ENCODE measurements at places on chromosomes 3 and 15.
A peak's percentile ranks its signal among the peaks of the same experiment; 100 is the strongest.

GRCh38 chr3:126540951-126541627, 17.1 kb downstream of the CHST13 start:
- DNase-seq, result no peak

DNA sequence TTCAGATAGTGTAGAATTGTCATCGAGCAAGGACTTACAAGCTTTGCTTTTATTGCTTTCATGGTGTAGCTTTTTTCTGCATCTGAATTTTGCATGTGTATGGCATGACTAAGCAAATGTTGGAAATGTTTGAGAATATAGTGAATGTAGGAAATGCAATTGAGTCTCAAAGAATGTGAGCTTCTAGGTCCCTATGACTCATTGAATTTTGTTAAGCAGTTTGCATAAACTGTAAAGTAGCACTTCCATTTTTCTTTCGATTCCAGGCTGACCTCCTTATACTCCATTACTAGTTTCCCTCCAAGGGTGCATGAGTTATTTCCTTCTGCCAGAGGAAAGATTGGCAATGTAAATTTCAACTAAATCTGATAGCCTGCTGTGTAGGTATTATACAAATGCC, 619.2 kb downstream of the DIPK2A start:
- DNase-seq, result no peak

DNA sequence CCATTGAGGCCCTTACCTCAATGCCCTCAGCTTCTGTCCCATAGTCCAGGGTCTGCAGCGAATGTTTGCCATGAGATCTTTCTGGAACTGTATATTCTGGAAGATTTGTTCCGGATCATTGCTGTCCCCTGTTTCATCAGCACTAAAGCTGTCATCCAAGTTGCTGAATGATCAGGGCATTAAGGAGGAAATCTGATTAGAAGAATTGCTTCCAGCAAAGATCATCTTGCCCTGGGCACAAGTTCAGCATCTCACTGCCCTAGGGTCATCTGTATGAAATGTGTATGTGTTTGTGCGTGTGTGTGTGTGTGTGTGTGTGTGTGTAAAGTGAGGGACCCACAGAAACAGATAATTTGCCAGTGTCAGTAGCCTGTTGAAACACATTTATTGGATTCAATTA, 1.4 kb downstream of the TMC3 start:
- no peak for DNase-seq

DNA sequence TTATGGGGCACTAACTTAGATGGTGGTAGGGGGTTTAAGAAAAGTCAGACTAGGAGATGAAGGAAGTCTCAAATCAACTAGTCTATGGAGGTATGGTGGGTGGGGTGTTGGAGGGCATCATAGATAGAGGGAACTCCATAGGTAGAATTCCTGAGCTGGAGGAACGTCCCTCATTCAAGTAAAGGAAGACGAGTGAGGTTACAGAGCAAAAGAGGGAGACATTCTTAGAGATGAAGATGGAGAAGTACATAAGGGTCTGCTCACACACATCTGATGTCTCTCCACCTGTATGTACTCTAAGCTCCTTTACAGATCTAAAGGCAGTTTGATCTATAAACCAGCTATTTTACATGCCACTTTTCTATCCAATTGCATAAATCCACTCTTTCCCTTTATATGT, 1.4 kb downstream of the PLSCR1 start:
- DNase-seq, result no peak

- no peak for DNase-seq
Measured at GRCh38 chr15:87419344-87419743, 837.2 kb downstream of the NTRK3 start.

GRCh38 chr15:39609166-39609916, 28.5 kb downstream of the THBS1 start:
- DNase-seq, result no peak

DNA sequence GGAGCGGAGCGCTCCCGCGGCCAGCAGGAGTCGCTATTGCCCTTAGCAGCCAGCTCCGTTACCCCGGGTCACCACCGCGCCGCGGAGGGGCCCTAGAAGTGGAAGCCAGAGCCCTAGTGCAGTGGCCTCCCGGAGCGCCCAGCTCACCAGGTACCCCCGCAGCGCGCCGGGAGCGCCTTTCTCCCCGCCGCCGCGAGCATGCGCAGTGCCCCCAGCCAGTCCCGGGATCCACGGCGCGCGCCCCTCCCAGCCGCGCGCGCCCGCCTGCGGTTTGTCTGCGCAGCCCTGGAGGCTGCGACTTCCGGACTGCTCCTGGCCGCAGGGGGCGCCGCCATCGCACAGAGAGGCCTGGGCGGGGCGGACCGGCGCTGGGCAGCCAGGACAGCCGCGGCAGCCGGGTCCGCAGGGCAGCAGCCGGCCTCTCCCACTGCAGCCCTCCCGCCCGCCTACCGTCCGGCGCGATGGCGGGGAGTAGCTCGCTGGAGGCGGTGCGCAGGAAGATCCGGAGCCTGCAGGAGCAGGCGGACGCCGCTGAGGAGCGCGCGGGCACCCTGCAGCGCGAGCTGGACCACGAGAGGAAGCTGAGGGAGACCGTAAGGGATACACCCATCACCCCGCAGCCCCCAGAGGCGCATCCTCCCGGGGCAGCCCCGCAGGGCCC, 5.7 kb downstream of the TPM1 start:
- peak; percentile 97 for DNase-seq

- peak; percentile 28 for DNase-seq
Measured at GRCh38 chr3:186772281-186772694, 11.1 kb upstream of the EIF4A2 start.

DNA sequence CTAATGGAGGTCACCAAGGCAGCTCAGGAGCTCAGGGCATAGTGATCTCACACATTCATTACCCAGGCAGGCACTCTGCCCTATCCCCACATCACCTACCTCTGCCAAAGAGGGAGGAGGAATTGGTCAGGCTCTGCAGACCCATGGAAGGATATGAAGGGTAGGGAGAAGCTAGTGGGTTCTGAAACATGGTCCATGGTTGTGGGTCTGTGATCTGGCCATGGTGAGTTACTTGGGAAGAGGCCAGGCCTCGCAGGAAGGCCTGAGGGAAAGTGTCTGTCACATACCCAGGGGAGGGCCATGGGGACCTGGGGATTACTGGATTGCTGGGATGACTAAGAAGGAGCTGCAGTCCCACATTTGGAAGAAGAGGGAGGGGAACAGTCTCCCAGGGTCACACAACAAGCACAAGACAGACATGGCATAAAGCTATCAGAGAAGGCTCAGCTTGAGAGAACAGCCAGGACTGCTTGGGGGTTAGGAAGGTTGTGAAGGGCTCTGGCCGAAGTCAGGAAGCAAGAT, 1.4 kb upstream of the PRSS50 start:
- DNase-seq, result no peak

DNA sequence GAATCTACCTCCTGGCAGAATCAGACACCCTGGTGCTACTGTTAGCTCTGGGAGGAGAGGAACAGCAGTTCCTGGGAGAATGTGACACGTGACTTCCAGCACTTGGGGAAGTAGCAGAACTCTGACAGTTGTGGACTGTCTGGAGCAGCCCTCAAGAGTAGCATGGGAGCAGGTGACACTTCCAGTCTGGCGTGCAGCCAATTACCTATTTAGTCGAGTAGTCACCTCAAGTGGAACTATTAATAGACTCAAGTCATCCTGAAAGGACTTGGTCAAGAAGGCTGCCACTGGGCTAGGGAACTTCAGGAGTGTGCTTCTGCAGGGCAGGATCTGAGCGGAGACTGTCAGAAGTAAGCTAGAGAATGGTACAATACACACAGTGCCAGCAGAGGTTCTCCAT, 62.3 kb downstream of the MTHFS start:
- no peak for DNase-seq

DNA sequence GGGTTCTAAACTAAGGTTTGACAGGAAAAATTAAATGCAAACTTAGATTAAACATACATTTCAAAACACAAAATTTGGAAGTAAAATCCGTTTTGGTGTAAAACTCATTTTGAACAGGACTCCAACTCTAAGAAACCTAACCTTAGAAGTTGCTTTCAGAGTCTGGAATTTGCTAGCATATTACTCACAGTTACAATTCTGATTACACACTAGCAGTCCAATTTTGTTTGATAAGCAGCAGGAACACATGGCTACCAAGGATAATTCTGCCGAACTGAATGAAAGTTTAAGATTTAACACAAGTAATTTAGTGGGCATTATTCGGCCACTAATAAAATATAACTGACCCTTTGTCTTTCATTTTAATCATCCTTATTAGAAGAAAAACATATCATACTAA, 49.6 kb downstream of the FRMD5 start:
- DNase-seq, result no peak

- DNase-seq, result no peak
Measured at GRCh38 chr3:49703956-49704355, 14.6 kb downstream of the RNF123 start.

GRCh38 chr3:143754090-143754489, 94.2 kb downstream of the SLC9A9 start:
- DNase-seq, result no peak

DNA sequence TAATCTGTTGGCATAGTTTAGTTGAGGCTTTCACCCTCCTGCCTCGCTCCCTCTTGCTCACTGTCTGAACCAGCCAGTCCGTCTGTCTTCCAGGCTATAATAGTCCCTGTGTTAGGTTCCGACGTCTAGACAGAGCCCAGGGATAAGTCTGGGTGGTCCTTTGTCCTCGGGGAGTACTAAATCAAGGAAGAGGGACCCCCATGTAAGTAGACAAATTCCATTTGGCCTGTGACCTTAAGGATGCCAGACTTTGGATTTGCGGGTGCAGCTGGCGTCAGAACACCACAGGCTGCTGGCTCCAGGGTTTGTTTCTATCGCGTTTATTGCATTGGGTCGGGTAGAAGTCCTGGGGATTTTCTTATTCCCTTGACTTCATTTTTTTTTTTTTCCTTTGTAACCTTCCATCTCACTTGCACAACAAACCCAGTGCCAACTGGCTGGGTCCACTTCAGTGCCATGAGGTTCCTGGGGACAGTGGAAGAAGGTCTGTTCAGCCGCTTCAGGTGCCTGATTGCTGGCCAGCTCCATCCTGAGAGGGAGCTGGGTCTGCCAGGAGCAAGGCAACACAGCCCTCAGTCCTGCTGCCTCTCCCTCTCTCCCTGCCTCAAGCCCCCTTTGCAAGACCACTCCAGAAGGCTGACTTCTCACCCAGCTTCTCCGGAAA, 95.4 kb upstream of the KLHL25 start:
- no peak for DNase-seq

DNA sequence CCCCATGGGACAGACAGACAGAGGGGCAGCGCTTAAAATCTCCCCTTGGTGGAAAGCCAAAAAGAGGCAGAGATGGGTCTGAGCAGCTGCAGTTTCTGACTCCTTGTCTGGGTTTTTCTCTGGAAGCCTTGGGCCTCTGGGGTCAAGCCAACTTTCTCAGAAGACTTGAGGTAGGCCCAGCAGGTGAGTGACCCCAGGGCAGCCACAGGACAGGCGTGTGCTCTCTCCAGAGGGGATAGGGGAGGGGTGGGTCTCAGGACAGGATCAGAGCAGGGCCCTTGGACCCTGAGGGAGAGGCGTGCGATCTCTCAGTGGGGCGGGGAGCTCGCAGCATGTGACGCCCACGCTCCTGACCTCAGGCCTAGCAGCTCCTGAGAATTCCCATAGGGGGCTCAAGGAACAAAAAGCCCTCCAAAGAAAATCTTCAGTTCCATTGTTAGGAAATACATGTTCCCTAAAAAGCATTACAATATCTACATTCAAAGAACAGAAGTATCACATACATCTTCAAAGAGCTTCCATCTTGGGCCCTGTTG, 34.6 kb upstream of the DUSP7 start:
- DNase-seq, result no peak

DNA sequence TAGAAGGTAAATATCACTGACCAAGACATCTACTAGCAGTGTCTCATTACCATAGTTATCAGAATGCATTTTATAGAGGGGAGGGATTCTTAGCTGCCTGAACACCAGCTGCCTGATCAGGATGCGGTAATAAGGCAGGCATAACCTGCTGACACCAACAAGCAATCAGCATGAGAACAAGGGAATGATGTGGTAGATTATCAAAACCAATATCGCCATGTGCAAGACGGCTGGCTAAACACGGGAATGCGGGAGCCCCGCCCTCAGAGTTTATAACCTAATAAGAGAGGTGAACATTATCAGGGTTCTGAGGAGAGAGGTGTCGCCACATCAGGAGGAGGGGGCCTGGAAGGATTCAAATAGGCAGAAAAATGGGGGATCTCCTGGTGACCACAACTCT, 20.5 kb downstream of the B4GALT4 start:
- no peak for DNase-seq

DNA sequence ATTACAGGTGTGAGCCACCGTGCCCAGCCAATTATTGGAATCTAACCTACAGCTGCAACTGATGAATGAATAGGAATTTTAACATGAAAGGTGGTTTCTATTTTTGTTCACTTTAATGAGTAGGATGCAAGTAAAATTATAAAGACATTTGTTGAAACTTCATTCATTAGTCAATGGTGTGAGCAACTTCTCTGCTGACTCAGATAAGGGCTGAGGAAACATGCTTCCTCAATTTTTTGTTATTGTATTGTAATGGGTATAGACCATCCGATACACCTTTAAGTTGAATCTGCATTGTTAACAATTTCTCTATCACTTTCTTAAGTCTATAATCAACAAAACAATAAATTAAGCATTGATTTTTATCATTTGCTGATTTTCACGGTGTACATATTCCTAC, 127.8 kb downstream of the STAG1 start:
- DNase-seq, result no peak

GRCh38 chr3:177538750-177539730, 341.8 kb upstream of the TBL1XR1 start:
- no peak for DNase-seq

DNA sequence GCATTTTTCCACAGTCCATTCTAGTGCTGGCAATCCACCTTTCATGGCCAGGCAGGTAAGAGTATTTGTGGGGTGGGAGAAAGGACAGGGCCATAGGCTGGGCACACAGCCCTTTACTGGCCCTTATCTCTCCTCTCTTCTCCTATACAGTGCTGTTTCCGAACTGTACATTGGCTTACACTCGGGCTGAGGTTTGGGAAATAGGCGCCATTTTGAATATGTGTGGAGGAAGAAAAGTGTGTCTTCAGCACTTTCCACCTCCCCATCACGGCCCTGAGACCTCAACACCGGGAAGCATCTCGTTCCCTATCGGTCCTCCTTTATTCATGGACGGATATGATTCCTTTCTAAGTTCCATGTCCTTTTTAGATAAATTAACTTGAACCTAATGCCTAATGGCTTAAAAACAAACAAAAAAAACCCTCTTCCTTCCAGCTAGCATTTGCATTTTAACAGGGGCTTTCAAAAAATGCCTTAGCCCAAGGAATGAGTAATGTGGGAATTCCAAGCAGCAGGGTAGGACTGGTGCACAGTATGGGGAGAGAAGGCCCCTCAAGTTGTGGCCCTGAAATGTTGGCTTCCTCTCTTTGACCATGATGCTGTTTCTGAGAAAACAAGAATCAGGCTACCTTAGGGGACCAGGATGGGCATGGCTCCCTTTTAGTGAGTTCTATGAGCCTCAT, 24.5 kb downstream of the CD86 start:
- no peak for DNase-seq

GRCh38 chr3:134544316-134544715, 58.5 kb downstream of the CEP63 start:
- no peak for DNase-seq

GRCh38 chr3:74089814-74090213, 465.1 kb upstream of the PDZRN3 start:
- no peak for DNase-seq

- no peak for DNase-seq
Measured at GRCh38 chr15:81825136-81825535, 220.7 kb downstream of the MEX3B start.

All from D341Med (cell line).